ENCODE measurements at places on chromosomes 4 and X.

DNA sequence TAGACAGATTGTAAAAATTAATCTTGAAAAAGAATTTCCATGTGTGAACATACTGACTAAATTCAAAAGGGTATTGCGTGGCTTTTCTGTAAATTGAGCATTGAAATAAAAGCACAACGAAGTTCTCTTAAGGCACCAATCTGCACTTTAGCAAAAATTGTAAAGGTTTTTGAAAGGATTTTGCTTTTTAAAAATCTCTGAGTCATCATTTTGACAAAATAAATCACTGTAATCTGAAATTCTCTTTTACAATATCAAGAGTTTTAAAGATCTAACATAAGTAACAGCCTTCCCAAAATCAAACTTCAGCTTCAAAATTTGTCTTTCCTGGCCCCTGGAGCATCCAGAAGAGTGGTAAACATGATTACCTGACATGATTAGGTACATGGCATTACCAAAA, 830.9 kb upstream of the AGA start:
- no peak for DNase-seq

- DNase-seq, result no peak
Observed at GRCh38 chr4:80226094-80226493, 28.8 kb downstream of the PRDM8 start.

DNA sequence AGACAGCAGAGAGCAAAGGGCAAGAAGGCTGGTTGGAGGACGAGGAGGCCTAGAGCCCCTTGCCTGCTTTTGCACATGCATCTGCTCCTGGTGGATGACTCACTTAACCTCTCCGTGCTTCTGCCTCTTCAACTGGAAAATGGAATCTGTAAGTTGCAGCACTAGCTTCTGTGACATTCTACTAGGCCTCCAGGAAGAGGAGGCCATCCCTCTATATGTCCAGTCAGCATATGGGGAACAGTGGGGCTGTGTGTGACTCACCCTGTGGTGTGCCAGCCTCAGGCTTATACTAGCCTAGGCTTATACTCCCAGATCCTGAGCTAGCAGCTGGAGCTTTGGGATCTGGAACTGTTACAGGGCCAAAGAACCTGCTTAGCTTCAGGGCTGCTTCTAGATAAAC, 36.0 kb downstream of the RTL9 start:
- no peak for DNase-seq

DNA sequence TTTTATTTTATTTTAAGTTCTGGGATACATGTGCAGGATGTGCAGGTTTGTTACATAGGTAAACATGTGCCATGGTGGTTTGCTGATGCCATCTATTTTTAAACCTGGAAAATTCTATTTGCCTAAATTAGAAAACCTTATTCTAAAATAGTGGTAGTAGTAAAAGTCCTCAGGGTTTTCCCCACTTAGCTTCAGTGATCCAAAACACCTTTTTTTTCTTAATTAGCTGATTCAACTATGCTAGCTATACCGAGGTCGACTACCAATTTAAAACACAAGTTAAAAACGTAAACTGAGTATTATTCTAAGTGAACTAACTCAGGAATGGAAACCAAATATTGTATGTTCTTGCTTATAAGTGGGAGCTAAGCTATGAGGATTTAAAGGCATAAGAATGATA, 70.0 kb upstream of the IL13RA1 start:
- DNase-seq, result no peak

DNA sequence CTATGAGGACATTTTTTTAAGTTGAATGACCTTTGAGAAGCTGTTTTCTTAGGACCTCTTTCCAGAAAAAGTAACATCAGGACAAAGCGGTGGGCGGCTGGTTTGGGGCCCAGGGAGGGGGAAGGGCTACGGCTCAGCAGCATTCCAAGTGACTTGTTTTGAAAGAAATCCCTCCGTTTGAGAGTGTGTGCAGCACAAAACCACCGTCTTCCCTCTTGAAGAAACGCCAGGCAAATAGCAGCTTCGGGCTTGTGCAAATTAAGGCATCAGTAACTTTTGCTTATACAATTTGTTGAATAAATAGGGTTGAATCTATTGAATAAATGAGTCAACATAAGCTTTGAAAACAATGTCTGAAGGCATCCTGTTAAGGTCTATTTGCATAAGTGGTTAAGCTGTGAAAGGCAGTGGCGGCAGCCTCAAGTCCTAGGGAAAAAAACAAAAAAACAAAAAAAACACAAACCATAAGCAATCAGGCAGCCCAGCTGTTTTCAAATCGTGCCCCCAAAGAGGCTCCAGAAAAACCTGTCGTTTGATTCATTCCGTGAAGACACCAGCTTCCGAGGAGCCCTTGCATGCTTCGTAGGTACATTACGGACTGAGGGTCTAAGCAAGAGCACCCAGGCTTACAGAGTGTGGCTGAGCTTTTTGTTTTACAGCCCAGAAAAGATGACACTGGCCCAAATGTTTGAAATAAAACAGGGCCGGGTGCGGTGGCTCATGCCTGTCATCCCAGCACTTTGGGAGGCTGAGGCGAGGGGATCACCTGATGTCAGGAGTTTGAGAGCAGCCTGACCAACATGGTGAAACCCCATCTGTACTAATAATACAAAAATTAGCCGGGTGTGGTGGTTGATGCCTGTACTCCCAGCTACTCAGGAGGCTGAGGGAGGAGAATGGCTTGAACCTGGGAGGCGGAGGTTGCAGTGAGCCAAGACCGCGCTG, 103.7 kb downstream of the CRLF2 start:
- DNase-seq, result no peak

- no peak for DNase-seq
Observed at GRCh38 chr4:117874216-117874615, 160.1 kb upstream of the NDST3 start.

DNA sequence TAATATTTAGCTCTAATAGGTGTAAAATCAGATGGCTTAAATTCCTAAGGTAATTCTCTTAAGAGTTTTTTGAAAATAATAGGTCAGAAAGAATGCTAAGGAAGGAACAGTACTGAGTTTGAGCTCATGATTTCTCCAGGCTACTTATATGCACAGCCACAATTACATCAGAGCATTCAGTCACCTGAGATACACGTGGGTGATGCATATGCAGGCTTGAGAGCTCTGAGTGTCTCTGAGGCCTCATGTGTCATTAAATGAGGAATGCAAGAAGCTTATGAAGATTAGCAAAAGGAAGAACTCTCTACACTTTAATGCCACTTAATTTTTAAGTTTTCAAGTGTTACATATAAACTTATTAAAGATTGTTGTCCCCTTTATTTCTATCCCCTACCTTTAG, 124.0 kb upstream of the STIM2 start:
- no peak for DNase-seq

DNA sequence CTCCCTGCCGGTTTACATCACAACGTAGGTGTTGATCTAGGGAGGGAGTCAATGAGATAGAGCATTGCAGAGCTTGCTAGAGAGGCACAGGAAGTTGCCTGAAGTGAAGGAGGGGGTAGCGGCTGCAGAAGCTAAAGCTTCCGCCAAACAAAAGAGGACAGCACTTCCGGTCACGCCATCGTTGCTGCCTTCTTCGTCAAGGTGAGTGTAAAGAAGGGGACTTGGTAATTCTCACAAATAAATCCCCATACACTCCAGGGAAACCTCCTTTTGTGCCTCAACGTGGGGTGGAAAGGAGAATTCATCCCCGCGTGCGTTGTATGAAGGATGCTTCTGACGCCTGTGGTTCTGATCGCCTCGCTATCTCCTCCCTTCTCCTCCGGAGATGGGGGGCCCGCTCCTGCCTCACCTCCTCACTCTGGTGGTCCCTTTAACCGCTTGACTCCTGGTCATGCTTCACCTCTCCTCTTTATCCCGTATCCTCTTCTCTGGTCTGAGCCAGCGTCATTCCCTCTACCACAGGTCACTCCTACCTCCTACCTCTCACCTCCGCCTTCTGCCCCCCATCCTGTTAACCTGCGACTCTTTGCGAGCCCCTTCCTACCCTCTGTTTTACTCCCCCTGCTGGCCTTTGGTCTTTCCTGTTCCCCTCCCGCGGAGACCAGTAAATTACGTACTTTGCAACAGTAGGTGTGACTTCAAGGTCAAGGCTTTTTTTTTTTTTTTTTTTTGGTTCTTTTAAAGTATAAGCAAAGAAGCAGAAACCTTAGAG, 59.9 kb downstream of the GSPT2 start:
- peak; percentile 47 for DNase-seq

Data from stimulated activated CD4-positive, alpha-beta T cell treated with anti-CD3 and anti-CD28 coated beads, TNF-alpha, amount 100 ng/mL, for 48 hours (primary cell).